ENCODE measurements at places on chromosomes 1 and 21. TPM values are rescaled to one million over a fixed set of nuclear protein-coding genes. Genes with fewer than 3 reads are reported as not detected.

DNA sequence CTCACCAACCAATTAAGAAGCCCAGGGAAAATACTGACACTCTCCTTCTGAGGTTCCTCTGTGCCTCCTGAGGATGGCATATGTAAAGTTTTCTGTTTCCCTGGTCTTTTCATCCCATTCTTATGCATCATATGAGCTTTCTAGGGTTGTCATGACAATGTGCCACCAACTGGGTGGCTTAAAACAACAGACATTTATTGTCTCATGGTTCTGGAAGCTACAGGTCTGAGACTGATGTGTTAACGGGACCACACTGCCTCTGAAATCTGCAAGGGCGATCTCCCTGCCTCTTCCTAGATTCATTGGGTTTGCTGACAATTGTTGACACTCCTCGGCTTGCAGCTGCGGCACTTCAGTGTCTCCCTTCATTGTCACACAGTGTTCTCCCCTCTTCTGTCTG, 308.4 kb downstream of the RGS7 start:
- H3K4me1 ChIP-seq, result no peaks in the 10 kb centered on the region
- no peak overlapping the region for H3K4me3 ChIP-seq
- H3K36me3 ChIP-seq, result no peaks in the 10 kb centered on the region
- no peak for DNase-seq
- no peak overlapping the region for H3K27ac ChIP-seq

- H3K4me3 ChIP-seq, result no peak overlapping the region
- no peak for DNase-seq
- peaks cover 33% of the 10 kb centered on the region for H3K27me3 ChIP-seq
- H3K4me1 ChIP-seq, result peaks cover 6% of the 10 kb centered on the region
- H3K27ac ChIP-seq, result no peak overlapping the region
Measured at GRCh38 chr21:42310411-42311001, 4.7 kb downstream of the TFF3 start.

GRCh38 chr1:39609618-39610331, 29.7 kb downstream of the HEYL start:
- no peaks in the 10 kb centered on the region for H3K4me1 ChIP-seq
- peaks cover 9% of the 10 kb centered on the region for H3K27me3 ChIP-seq
- peak; percentile 68 for DNase-seq
- no peak overlapping the region for H3K4me3 ChIP-seq

- peaks cover 10% of the 10 kb centered on the region for H3K4me1 ChIP-seq
- no peak overlapping the region for H3K4me3 ChIP-seq
- H3K27me3 ChIP-seq, result no peaks in the 10 kb centered on the region
- no peak for DNase-seq
- peaks cover 9% of the 10 kb centered on the region for H3K36me3 ChIP-seq
Measured at GRCh38 chr1:117341123-117341522, 26.1 kb upstream of the MAN1A2 start.

Gene AADACL3
- not detected for total RNA-seq

DNA sequence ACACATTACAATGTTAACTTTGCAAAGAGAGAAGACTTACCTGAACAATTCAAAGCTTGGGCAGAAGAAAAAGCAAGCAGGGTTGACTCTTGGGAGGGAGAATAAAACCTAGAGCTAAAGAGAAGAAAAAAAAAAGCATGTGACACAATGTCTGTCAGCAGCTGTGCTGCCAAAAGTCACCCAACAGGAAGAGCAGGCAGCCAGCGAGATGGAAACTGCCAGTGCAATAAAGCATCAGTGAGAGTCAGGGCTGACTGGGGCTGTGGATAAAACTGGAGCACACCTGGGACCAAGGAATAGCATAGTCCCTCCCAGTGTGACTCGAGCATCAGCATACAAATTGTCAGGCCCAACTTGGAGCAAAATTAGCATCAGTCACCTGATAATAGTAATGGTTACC, 65.0 kb upstream of the SLC22A15 start:
- H3K27me3 ChIP-seq, result no peaks in the 10 kb centered on the region
- no peak overlapping the region for H3K27ac ChIP-seq
- DNase-seq, result peak; percentile 44
- H3K4me1 ChIP-seq, result peaks cover 7% of the 10 kb centered on the region
- H3K36me3 ChIP-seq, result no peaks in the 10 kb centered on the region

Gene PRR9
- not detected for total RNA-seq

Gene CR2
- total RNA-seq, result 0.83 TPM

DNA sequence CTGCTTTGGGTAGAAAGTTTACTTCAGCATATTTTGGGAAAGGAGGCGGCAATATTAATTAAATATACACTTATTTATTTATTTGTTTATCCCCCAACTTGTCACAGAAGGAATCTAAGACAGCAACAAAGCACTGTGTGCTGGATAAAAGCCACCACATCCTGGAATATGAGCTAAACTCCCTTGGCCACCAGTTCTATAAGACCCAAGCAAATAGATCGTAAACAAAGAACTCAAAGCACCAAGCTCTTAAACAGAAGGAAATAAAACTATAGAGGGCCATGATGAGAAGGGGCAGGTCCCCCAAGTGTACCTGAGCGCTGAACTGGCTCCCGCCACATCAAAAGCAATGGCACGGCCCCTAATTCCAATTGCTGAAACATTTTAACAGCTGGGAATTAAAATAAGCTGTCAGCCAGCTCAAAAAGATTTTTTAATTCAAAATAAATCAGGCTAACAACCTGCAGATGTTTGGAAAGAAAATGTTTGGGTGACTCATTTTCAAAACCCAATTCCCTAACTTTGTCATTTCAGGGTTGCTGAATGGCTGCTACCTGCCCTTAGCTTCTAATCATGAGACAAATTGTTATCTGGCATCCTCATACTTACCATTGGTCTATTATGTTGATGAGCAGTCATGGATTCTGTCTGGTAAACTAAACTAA, 127.1 kb downstream of the SLC30A10 start:
- no peak overlapping the region for H3K27ac ChIP-seq
- no peak for DNase-seq
- H3K36me3 ChIP-seq, result no peaks in the 10 kb centered on the region

DNA sequence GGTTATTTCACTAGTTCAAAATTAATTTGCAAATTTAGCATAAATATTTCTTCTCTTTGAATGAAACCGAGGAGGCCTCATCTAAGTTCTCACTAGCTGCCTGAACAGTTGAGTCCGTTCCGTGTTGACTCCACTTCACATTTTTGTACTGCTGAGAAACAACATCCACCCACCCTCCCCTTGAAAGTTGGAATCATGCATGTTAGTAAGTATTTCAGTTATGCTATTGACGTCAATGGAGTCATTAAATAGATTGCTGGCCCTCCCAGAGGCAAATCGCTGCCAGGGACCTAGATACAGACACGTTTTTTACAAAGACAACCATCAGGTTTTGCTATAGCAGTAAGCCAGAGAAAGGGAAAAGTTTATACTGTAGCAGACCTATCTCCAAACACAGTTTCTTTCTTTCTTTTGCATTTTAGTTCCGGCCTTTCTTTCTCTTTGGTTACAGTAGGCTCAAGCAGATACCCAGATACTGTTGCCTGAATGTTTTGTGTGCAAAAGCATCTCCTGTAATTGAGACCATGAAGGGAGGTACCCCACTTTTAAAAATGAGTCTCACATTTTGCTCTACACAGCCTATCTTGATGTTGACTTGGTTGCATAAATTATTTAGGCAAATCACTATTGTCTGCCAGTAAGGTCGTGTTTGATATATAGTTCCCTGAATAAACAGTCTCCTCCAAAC, 262.6 kb upstream of the SGIP1 start:
- H3K4me1 ChIP-seq, result peaks cover 38% of the 10 kb centered on the region
- no peaks in the 10 kb centered on the region for H3K27me3 ChIP-seq
- peaks cover 4% of the 10 kb centered on the region for H3K36me3 ChIP-seq
- H3K27ac ChIP-seq, result peak overlapping the region; percentile 72
- peak overlapping the region; percentile 38 for H3K4me3 ChIP-seq
- peak; percentile 75 for DNase-seq

Gene SLC45A3
- total RNA-seq, result 29.1 TPM

DNA sequence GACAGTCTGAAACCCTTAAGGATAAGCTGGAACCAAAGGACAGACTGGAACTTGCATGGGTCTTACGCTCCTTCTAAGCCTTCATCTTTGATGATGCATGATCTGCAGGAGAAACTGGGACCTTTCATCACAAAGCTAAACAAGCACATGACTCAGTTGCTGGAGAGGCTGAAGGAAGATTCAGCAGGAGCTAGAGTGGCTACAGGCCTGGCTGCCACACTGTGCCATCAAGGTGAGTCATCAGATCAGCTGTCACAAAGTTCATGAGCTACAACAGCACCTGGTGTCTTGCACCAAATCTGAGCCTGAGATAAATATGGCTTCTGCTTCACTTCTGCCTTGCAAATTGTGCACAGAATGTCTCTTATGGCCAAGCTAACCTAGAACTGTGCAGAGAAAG, 95.5 kb upstream of the MARK1 start:
- H3K27ac ChIP-seq, result no peak overlapping the region
- no peak overlapping the region for H3K4me3 ChIP-seq
- DNase-seq, result no peak
- H3K27me3 ChIP-seq, result peaks cover 38% of the 10 kb centered on the region
- H3K36me3 ChIP-seq, result no peaks in the 10 kb centered on the region

Gene AGT
- 27.5 TPM for total RNA-seq

DNA sequence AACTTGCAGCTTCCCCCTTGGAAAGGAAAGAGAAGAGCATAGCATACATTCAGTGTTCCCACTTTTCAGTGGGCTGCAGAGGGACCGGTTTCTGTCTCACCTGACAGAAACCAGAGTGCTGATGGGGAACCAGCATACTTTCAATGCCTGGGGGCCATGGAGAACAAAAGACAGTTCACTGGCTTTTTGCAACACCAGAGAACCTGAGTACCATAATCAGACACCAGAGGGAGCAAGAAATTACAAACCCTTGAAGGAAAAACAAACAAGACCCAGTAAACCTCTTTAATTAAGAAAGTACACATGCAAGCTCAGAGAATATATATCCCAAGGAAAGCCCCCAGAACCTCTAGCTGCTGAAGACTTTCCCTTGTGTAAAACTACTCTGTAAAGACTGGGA, 51.1 kb downstream of the CSMD2 start:
- no peak overlapping the region for H3K27ac ChIP-seq
- H3K36me3 ChIP-seq, result no peaks in the 10 kb centered on the region

Gene TNFSF4
- total RNA-seq, result 0.31 TPM

GRCh38 chr1:244821134-244821533, 14.3 kb upstream of the COX20 start:
- H3K4me3 ChIP-seq, result no peak overlapping the region
- H3K36me3 ChIP-seq, result no peaks in the 10 kb centered on the region
- H3K4me1 ChIP-seq, result no peaks in the 10 kb centered on the region
- H3K27me3 ChIP-seq, result no peaks in the 10 kb centered on the region

DNA sequence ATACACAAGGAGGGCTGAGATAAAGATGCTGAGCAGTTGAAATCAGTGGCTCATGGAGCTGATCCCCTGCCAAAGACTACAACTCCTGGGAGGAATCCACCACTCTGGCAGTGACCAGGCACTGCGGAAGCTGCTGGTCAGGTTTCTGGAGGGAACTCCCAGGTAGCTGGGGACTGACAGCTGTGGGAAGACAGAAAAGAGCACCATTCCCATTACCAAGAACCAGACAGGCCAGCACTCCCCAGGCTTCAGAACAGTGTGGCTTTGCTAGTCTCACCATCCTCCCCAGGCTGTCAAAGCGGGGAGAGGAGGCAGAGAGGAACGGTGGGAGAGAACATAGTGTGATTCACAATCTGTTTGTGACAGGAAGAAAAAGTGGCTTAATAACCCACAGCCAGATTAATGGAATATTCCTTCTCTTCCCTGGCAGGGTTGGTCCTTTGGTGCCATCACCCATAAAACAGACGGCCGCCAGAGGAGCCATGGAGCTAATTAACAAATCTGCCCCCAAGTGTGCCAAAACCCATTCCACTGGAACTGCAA, 92.1 kb downstream of the MAB21L3 start:
- H3K4me3 ChIP-seq, result no peak overlapping the region
- H3K36me3 ChIP-seq, result no peaks in the 10 kb centered on the region
- no peak for DNase-seq

Gene TMEM63A
- total RNA-seq, result 253 TPM

- H3K27me3 ChIP-seq, result peaks cover 72% of the 10 kb centered on the region
- DNase-seq, result no peak
- H3K36me3 ChIP-seq, result no peaks in the 10 kb centered on the region
- no peaks in the 10 kb centered on the region for H3K4me1 ChIP-seq
Measured at GRCh38 chr1:37403166-37403565, 71.2 kb upstream of the ZC3H12A start.

DNA sequence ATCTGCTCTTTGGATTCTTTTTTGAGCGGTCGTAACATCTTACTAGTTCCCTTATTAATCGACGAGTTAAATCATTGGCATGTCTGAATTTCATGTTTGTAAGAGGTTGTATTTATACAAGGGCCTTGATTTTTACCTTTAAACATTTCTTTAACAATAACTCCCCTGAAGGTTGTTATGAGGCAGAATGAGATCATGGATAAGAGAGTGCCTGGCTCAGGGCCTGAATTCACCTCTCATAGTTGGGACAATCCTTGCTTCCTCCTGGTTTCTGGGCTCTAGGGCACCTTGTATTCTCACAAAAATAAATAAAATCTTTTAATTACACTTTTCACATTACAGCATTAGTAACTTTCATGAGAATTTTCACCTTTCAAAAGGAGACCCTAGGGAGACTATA, 55.4 kb downstream of the MDM4 start:
- H3K36me3 ChIP-seq, result no peaks in the 10 kb centered on the region
- peaks cover 20% of the 10 kb centered on the region for H3K4me1 ChIP-seq
- no peak overlapping the region for H3K27ac ChIP-seq
- DNase-seq, result no peak

Gene ETV3L
- not detected for total RNA-seq

Gene KPRP
- total RNA-seq, result not detected

GRCh38 chr1:27004471-27005165, 8.0 kb downstream of the TENT5B start:
- no peak overlapping the region for H3K4me3 ChIP-seq
- no peaks in the 10 kb centered on the region for H3K27me3 ChIP-seq
- peaks cover 85% of the 10 kb centered on the region for H3K36me3 ChIP-seq
- H3K4me1 ChIP-seq, result peaks cover 39% of the 10 kb centered on the region

Gene CD164L2
- total RNA-seq, result not detected

GRCh38 chr1:61403679-61404596, 321.0 kb downstream of the TM2D1 start:
- peaks cover 48% of the 10 kb centered on the region for H3K4me1 ChIP-seq
- H3K27me3 ChIP-seq, result no peaks in the 10 kb centered on the region
- peak; percentile 19 for DNase-seq
- H3K4me3 ChIP-seq, result peak overlapping the region; percentile 40
- peaks cover 12% of the 10 kb centered on the region for H3K36me3 ChIP-seq
- peak overlapping the region; percentile 82 for H3K27ac ChIP-seq

Gene PDE9A
- 10.9 TPM for total RNA-seq

Gene ERVH48-1
- not detected for total RNA-seq

Gene PRKAA2
- total RNA-seq, result 9.7 TPM

GRCh38 chr21:36100971-36101641, 31.3 kb downstream of the CBR1 start:
- no peaks in the 10 kb centered on the region for H3K27me3 ChIP-seq
- no peak for DNase-seq
- H3K27ac ChIP-seq, result no peak overlapping the region

Gene ITSN1
- total RNA-seq, result 30.6 TPM

Gene FAM163A
- not detected for total RNA-seq

Gene BGLAP
- total RNA-seq, result 2.0 TPM

- no peak for DNase-seq
- H3K36me3 ChIP-seq, result no peaks in the 10 kb centered on the region
Measured at GRCh38 chr1:22654692-22655091, 1.7 kb downstream of the C1QB start.

Gene HES3
- total RNA-seq, result not detected

Measured in Calu3 (cell line).